Stimulated activated CD8-positive, alpha-beta memory T cell treated with anti-CD3 and anti-CD28 coated beads, Interleukin-7, amount 100 ng/mL, for 1 hour (primary cell): ENCODE measurements at places on chromosomes 2 and 18.

DNA sequence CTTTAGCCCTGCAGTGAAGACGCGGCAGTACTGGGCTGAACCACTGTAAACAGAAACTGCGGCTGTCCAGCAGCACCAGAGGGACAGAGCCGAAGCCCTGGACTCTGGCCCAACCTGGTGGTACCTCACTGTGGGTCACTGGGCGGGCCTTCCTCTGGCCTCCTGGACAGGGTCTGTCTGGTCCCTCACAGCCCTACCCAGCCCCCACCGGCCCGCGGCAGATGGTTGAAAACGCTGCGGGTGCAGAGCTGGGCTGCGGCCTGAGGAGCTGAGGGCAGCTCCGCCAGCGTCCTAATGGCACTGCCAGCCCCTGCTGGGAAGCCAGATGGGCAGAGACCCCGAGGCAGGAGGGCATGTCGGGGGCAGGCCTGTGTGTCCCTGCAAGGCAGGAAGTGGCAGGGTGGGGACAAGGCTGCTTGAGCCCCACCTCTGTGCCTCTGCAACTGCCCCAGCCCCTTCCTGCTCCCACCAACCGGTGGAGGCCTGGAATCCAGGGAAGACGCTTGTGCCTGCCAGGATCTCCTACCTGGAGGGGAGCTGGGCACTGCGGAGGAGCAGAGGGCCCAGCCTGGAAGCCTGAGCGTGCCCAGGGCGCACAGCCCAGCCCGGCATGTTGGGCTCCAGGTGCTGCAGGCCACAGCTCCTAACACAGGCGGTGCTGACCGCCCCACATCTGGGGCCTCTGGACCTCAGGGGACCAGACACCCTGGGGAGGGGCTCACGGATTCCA, 36.3 kb downstream of the HS6ST1 start:
- DNase-seq = no peak

- DNase-seq = no peak
Measured at GRCh38 chr2:20327370-20327769, 23.3 kb downstream of the PUM2 start.

DNA sequence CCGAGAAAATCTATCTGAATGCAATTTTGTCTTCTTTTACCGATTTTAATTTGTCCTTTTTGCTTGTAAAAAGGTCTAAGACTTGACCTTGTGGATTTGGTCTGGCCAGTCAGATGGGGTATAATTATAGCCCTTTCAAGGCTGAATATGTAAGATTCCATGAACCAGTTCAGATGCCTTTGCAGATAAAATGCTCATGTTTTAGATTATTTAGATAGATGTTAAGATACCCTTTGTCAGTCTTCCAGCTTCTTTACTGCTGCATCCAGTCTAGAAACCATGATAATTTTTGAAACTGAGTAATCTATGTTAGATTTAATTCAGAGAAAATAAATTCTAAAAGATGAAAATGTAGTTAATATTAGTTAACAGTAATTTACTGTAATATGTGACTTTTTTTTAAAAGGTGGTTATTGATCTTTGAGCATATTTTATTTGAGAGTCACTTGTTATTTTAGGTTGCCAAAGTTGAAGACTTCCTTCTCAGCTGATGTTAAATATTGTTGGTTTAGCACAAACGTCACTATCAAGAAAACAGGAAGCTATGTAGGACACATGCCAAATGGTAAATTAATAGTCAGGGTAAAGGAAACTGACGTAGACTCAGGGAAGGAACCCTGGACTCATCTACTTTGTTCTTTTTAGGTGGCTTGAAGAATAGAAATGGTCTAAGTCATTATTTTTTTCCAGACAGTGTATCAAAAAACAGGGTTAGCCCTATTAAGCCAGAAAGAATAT, 29.8 kb downstream of the BABAM2 start:
- no peak for DNase-seq

DNA sequence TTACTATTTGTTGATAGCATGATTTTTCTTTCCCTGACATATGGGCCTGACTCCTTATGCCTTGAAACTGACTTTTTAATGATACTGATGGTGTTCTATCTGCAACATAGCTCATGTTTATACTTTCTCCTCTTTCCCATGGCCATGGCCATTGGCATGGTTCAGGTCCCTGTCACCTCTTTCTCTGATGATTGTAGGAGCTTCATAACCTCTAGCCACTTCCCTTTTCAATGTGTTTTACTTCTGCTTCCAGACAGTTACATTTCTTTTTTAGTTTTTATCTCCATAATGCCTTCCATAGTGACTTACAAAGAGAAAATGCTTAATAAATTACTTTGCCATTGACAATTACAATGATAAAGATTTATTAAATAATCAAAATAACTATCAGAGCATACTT, 177.9 kb upstream of the SETBP1 start:
- DNase-seq = no peak

- DNase-seq = no peak
Measured at GRCh38 chr2:151670846-151671597, 63.3 kb downstream of the NEB start.

DNA sequence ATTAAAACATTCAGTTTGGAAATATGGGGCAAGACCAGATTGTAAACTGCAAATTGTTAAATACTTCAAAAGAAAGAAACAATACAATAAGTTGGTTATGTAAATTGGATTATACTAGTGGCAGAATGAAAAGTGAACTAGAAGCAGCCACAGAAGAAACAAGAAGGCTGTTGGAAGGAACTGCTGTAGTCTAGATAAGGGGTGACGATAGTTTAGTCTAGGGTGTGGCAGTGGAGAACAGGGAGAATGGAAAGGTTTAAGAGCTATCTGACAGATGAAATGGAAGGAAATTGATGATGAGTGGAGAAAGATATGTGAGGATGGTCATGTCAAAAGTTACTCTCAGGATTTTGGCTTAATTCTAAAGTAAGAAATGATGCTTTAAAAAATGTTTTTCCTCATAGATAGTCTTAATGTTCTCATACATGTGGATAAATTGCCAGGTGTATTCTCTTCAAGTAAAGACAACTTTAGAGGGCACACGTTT, 179.7 kb downstream of the GPD2 start:
- DNase-seq = no peak

DNA sequence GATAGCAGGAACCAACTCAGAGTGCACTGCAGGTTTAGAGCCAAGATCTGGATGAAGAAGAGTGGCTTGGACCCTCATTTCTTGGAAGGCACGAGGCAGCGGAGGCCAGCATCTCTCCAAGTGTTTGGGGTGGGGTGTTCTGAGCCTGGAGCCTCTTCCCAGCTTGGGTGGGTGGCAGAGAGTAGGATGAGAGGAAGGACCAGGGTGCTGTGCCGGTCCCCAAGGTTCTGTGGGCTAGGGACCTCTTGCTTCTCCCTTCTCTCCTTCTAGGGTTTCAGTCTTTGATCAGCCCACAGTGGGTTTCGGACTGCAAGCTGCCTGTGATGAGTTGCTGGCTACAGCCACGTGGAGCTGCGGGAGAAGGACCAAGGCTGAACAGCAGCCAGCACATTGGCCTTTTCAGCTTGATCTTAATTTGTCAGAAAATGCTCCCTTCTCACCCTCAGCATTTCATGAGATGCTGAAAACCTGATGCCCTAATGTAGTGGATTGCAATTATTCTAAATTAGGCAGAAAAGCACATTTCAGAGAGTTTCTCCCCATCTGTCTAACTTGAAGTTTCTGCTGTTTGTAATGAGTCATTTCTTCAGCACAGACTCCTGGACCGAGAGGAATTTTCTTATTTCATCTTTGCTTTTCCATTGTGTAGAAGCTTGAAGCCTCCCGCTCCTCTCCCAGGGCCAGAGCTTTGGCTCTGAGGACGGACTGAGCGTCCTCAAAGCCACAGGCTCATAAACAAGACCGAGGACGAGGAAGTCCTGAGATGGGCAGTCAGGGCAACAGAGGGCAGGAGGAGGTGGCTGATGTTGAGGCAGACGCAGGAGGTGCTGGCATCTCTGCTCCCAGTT, 99.1 kb upstream of the HDAC4 start:
- no peak for DNase-seq

DNA sequence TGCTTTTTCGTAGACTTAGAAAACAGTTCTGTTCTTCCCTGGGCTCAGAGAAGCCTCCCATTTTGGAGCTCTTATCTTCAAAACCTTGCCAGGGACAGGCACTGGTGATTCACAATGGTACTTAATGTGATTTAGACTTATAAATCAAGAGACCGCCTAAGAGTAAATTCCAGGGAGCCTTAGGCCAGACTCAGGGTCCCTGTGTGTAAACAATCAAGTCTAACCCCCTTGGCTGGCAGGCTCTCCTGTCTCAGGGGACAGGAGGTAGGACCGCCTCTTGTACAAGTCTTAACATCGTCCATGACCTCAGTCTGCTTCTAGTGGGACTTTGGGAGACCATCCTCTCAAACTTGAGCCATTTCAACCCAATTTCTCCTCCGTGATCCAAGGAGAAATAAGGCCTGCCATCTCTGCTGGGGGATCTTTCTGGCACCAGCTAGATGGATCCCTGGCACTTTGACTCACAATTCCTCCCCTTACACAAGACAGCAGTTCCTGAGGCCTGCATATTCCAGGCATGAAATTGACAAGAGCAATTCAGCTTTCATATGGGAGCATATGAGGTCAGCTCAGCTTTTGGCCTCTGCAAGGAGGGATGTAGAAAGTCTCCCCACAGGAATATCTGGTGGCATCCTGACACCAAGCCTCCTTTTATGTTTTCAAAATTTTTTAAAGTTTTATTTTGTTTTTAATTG, 487.0 kb downstream of the TNS1 start:
- no peak for DNase-seq

DNA sequence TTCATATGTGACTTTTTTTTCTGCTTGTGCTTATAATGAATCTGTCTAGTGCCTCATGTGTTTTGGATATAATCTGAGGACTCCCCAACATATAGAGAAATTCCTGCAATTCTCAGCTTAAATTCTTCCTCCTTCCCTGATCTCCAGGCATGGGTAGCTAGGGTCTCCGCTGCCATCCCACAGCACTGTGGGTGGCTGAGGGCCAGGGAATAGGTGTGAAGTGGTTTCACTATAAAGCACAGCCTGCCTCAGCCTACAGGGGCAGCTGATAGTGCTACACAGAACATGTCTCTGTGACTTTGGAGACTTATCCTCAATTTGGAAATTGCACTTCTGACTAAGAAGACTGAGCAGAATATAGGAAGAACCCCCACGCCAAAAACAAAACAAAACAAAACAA, 137.3 kb upstream of the NABP1 start:
- DNase-seq = no peak

- peak; percentile 31 for DNase-seq
Measured at GRCh38 chr2:195535911-195536522, 121.0 kb upstream of the SLC39A10 start.

GRCh38 chr2:174012347-174013314, 47.5 kb upstream of the SP3 start:
- peak; percentile 15 for DNase-seq

DNA sequence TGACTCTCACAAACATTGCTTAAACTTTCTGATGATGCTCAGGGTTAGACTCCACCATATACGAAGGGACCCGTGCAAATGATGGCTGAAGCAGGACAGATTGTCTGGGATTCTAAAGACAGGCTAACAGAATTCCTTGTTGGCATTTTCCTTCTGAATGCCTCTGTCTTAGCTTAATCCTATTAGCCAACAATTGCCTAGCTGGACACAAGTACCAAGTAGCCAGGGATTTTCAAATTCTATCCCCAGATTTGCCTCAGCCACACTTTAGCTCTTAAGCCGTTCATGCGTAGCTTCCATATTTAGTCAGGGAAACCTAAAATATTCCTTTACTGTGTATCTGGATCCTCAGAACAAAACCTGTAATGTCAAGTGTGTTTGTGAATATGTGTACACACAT, 40.0 kb downstream of the COL4A3 start:
- no peak for DNase-seq

GRCh38 chr18:77676910-77677309, 427.3 kb downstream of the GALR1 start:
- DNase-seq = no peak

- DNase-seq = no peak
Measured at GRCh38 chr2:71043531-71044407, 24.7 kb upstream of the NAGK start.

DNA sequence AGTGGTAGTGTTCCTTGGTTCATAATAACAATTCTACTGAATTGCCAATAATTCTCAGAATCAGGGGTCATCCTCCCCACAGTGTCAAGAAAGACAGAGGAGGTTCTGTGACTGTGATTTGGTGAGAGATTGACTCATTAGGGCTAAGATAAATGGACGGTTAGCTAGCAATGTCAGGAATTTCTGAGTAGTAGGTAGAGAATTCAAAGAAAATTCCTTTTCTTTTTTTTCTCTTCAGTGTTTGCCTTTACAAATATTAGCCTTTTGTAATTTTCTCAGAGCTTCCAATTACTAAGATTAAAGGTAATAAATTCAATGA, 16.8 kb upstream of the CRIM1 start:
- no peak for DNase-seq

DNA sequence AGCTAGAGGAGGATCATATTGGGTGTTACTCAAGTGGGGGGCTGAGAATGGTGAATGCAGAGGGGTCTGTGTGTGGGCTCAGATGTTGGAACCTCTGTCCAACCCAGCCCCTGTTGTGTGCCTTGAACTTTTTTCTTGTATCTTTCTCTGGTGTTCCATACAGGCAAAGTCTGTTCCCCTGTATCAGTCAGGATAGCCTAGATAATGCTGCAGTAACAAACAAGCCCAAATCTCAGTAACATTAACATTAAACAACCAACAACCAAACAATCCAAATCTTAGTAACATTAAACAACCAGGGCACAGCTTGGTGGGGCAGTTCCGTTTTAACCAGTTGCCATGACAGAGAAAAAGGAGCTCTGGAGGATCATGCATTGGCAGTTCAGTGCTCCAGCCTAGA, 103.7 kb downstream of the CTIF start:
- no peak for DNase-seq

GRCh38 chr2:235763816-235764215, 270.0 kb downstream of the AGAP1 start:
- DNase-seq = no peak

GRCh38 chr2:233163486-233164103, 87.9 kb upstream of the ATG16L1 start:
- no peak for DNase-seq

DNA sequence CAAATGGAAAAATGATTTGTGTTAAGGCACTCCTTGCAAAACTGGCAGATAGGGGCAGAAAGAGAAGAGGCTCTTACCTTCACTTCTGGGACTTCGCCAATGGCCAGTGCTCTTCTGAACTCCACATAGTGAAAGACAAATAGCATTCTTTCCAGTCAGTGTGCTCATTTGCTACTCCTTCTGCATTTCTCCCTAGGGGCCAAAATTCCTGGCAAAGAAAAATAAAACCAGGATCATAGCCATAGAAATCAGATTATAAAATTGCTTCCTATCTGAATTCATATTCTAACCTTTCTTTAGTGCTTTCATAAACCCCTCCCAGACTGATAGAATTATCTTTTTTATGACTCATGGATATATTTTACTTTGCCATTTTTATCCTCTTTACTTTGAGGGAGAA, 56.9 kb upstream of the PELI1 start:
- no peak for DNase-seq

- DNase-seq = no peak
Measured at GRCh38 chr18:22346953-22347605, 70.6 kb downstream of the CTAGE1 start.
